Sigmoid colon (tissue), 7 donors: ENCODE measurements at places on chromosomes 2 and 18. TPM values are rescaled to one million over a fixed set of nuclear protein-coding genes. Genes with fewer than 3 reads are reported as not detected.
A peak's percentile ranks its signal among the peaks of the same experiment; 100 is the strongest.

DNA sequence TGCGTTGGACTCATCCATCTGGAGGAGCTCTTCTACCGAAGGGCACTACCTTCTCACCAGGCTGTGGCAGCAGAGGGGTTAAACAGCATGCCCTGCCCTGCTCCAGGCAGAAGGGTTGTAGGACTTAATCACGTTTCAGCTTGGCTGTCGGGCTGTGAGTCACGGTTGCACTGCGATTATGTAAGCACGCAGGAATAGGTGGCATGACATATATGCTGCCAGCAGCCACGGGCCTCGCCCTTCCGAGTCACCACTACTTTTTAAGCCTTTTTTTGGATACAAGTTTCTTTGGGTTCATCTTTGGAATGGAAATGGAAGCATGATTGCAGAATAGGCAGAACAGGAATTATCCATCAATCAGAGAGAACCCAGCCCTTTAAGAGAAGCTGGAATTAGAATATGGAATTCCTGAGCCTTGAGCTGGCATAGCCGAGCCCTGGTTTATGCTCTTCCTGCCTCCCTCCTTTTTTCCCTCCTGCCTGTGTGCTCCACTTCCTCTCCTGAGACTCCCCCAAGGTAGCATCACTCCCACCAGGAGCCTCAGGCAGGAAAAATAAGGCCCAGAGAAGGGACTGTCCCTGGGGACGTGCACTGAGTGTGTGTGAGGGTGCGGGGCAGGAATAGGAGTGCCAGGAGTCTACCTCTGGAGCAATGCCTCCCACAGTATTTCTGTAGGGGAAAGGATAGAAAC, 86.8 kb downstream of the SEMA4F start:
- peak overlapping the region; percentile 62 for H3K27ac ChIP-seq
- H3K36me3 ChIP-seq = no peaks in the 10 kb centered on the region

- peaks cover 22% of the 10 kb centered on the region for H3K4me1 ChIP-seq
- no peaks in the 10 kb centered on the region for H3K36me3 ChIP-seq
- no peak for DNase-seq
- peak overlapping the region; percentile 26 for H3K4me3 ChIP-seq
- H3K27me3 ChIP-seq = no peaks in the 10 kb centered on the region
- peak overlapping the region; percentile 66 for H3K27ac ChIP-seq
Measured at GRCh38 chr2:68775272-68775842, 40.7 kb downstream of the ARHGAP25 start.

Gene DSG3
- not detected for polyA plus RNA-seq

Gene GRB14
- polyA plus RNA-seq = 2.4 TPM

Gene HJURP
- 1.2 TPM for polyA plus RNA-seq

Gene CHST9
- not detected for polyA plus RNA-seq
